Stimulated activated CD4-positive, alpha-beta T cell treated with anti-CD3 and anti-CD28 coated beads, Interleukin-4, amount 100 ng/mL, for 4 hours (primary cell): ENCODE measurements at places on chromosomes 1 and 21.
A peak's percentile ranks its signal among the peaks of the same experiment; 100 is the strongest.

- DNase-seq = no peak
Measured at GRCh38 chr1:215637041-215637573, 70.0 kb downstream of the KCTD3 start.

- no peak for DNase-seq
Measured at GRCh38 chr1:56799605-56800400, 19.4 kb downstream of the FYB2 start.

DNA sequence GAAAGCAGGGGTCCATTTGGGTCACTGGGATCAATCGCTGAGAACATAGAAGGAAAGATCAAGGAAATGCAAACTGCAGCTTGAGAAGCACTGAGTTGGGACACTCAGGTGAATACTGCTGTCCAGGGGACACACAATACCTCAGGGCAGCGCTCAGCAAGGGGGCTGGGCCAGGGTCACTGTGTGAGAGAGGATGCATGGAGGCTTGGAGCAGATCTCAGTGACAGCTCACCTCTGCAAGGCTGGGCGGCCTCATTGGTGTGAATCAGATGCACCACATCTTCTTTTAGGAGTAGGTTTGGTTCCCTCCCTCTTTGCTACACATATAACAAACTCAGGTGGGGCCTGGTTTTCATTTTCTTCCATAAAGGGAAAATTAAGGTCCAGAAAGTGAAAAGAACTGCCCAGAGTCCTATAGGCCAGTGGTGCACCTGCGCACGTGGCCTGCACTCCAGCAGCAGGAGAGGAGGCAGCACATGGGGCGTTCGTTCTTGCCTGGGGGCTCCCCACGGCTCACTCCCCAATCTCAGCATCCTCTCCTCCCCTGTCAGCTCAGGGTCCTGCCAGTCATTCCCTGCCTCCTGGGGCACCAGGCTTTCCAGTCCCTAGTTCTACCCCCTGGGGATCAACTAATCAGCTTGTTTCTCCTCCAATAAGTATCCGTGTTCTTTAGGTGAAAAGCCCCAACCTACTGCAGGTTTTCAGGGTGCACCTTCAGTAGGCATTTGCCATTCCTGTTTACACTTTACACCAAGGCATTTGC is 1.5 kb downstream of the A3GALT2 start:
- DNase-seq = no peak

DNA sequence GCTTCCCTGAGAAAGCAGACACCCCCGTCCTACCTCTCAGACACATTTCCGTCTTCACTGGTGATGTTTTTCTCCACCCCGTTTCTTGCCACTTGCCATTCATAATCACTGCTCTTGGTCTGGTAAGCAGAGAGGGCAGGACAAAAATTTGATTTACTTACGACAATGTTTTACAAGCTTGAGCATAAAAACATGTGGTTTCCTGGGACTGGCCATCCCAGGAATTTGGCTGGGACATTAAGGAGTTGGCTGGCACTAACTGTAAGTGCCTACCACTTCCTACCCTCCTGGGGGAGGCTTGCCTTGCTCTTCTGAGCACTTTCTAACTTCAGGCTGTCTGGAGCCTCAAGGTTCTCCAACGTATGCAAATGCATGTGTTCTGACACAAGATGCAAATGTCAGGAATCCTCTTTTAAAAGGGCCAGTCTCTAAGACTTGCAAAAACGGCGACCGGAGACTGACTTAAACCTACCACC is 24.2 kb downstream of the ZBTB18 start:
- no peak for DNase-seq

DNA sequence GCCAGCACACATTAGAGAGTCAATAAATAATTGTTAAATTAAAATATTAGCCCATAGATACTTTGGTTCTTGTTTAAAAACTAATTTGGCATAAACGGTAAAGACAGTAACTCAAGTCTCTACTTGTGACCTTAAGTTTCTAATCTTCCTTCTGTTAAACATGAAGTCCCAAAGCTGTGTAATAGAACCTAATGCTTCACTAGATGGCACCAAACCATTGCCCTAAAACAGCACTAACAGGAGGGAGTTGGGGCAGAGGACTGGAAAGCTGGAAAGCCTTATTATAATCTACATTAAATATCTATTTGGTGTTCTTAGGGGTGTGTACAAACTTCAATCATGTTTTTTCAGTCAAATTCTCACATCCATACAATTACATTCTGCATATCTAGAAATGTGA is 176.7 kb downstream of the OLFM3 start:
- no peak for DNase-seq

DNA sequence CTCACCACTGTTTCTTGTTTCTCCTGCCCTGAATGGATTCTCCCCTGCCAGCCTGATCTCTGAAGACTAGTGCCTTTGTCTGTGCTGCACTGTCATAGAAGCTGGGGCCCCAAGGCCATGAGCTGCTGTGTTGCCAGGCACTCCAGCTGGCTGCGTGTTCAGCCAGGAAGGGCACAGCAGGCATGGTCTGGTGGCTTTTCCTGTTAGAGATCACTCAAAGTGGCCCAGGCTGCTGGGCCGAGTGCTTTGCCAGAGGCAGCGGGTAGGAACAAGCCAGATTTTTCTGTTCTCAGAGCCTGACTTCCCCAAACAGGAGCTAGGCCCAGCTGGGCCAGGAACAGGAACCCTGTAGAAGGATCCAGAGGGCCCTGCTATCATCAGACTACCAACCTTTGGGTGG is 5.2 kb downstream of the ADPRS start:
- no peak for DNase-seq

GRCh38 chr1:236113324-236114032 is 28.9 kb upstream of the GPR137B start:
- DNase-seq = no peak

DNA sequence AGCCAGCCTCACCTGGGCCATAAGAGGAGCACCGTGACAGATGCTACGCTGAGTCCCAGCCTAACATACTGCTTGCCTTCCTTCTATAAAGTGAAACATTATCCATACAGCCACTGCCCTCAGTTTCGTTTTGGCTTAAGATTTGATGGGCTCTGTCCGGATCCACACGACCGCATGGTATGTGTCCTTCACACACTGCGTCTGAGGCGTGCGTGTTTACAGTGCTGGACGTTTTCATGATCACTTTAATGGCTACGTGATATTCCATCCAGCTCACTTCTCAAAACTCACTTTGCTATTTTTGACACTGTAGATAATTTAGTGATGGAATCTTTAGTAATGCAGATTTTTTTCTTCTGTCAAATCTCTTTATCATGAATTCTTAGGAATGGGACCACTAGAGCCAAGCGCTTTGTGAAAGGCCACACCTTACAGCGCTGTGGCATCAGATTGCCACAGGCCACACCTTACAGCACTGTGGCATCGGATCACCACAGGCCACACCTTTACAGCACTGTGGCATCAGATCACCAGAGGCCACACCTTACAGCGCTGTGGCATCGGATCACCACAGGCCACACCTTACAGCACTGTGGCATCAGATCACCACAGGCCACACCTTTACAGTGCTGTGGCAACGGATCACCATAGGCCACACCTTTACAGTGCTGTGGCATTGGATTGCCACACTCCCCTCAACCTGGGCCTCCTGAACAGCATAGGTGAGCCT is 47.1 kb downstream of the PRDM15 start:
- DNase-seq = no peak

DNA sequence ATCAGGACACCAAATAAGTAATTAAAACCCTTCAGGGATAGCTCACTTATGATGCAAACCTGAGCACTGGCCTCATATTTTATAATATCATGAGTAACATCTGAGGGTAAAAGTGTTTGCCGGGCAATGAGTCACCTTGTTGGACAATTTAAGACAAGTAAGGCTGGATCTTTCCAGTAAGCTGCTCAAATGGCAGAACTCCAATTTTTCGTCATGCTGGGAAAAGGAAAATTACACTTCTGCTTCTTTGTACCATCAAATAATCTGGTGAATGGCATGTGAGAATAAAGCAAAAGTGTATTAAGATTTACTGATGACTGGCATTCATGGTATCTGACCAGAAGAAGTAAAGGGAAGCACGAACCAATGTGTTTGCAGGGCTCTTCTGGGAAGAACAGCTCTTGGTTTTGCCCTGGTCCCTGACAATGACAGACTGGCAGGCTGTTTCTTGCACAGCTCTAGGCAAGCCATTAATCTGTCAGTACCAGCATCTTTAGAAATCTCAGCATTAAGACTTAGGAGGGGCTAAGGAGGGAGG is 392.2 kb downstream of the VAV3 start:
- no peak for DNase-seq

GRCh38 chr1:46508757-46509156 is 19.1 kb downstream of the DMBX1 start:
- DNase-seq = no peak

DNA sequence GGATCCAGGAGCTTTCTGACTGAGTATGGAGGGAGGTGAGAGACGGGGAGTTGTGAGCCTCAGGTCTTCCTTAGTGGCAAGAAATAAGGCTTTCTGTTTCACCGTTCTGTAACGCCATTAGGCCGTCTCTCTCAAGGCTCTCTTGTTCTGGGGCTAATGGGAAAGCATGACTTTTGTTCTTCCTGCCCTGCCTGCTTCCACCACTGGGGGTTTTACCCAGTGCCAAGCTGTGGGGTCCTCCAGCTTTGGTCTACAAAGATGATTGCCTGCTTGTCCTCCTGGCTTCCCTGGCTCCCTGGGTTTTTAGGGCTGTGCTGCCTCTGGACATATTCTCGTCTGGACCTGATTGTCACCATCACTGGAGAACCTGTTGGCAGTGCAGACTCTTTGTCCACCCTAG is 74.8 kb upstream of the TINAGL1 start:
- no peak for DNase-seq

GRCh38 chr1:84892705-84893618 is at the start of gene LPAR3:
TSS of gene LPAR3 (minus strand) at chr1:84893206. CDS start at chr1:84866120, 27,086 bp downstream.
- peak; percentile 15 for DNase-seq

- DNase-seq = no peak
Measured at GRCh38 chr1:76705560-76705959, 161.7 kb upstream of the ST6GALNAC5 start.

DNA sequence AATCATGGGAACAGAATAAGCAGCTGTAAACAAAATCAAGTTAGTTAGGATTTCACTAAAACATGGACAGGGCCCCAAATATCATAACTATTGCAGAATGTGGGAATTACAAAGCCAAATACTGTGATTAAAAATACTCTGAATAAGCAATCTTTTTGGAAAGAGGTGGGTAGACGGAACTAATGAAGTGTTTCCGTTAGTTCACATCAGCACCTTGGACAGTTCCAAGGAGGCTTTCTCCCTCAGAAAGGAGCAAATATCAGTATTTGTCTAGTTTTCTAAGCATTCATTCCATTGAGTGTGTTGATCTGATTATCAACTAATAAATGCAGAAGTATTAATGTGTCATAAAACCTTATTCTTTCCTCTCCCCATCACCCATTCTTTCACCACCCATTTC is 97.4 kb downstream of the FAM78B start:
- no peak for DNase-seq

GRCh38 chr1:209989525-209989924 is 51.5 kb downstream of the SYT14 start:
- DNase-seq = no peak

GRCh38 chr1:37755951-37756560 is 8.9 kb downstream of the EPHA10 start:
- DNase-seq = no peak

DNA sequence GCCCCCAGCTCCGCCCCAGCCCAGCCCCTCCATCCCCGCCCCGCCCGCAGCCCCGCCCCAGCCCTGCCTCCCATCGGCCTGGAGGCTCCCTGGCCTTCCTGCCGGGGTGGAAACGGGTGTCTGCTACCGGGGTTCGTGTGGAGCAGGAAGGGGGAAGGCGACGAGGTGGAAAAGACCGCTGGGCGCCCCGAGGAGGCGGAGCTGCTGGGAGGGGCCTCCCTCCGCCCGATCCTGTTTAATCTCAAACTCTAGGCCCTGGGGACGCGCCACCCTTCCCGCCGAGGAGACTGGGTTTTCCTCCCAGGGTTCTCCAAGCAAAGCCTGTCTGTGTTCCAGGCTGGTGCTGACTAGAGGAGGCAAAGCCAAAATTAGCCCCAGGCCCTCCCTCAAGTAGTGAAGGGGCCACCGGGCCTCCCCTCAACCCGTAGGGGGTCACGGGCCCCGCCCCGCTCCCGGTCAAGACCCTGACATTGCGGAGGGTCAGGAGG is 16.2 kb upstream of the TTLL10 start:
- DNase-seq = peak; percentile 49

DNA sequence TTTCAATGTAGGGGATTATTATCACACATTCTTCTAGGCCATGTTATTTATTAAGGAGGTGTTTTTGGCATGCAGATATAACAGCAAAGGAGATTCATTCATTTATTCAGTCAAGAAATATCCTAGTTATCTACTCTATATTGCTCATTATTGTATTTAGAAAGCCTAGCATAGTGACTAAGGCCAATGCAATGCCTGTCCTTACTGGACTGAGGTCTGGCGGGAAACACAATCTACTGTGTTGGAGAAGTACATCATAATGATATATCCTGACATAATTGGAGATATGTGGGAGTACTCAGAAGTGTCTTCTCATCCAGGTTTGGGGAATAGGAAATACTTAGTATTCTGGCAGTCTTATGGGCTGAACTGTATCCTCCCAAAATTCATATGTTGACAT is 421.5 kb upstream of the USP24 start:
- DNase-seq = no peak
